Breast epithelium (tissue), 4 donors: ENCODE measurements at places on chromosomes 7 and 10.

GRCh38 chr7:141220263-141220880, 146.5 kb downstream of the TMEM178B start:
- no peak for DNase-seq

- DNase-seq: no peak
These were observed 4.9 kb upstream of the SCD start for GRCh38 chr10:100341953-100342626.

DNA sequence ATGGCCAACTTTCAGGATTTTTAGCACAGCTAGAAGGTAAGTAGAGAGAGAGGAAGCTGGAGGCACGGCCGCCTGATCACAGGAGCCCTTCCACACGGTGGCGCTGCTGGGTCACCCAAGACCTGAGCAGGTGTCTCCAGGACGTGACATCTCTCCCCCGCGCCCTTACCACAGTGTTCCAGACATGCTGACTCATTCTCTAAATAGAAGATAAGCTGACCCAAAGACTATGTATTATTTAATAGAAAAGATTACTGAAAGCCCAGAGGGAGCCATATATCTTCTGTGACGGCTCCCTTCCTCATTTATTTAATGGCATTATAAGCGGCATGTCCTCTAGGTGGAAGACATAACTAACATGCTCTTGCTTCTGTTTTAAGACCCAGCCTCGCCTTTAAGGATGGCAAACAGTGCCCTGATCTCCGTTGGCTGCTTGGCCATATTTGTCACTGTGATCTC, 26.0 kb upstream of the MALSU1 start:
- peak; percentile 82 for DNase-seq

DNA sequence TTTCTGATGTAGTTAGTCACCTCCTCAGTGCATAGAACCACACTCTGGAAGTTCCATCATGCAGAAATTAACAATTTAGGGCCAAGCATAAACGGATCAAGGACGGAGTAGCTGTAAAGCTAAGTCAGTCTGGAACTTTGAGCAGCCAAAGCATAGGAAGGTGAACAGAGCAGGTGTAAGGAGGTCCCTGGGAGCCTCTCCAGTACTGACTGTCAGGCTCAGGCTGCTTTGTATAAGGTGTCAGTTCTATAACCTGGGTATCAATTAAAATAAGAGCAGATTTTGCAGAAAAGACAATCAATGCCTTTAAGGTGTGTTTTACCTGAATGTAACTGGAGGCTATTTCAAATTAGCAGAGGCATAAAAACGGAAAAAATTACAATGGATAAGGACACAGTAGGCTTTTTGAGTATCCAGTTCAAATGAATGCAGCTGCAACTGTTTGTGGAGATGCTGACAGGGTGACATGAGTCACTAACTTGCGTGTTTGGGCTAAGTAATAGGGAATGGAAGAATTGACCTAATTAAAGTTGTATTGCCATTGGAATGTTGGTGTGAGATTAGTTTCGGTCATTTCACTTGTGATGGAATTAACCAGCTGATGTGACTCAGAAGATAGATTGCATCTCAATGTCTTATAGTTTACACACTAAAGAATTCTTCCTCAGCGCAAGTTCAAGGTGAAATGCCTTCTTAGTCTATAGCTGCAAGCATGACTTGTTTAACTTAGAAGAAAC, 417.9 kb upstream of the CNTNAP2 start:
- no peak for DNase-seq

GRCh38 chr7:150479023-150479716, 28.7 kb downstream of the GIMAP8 start:
- DNase-seq: no peak

- DNase-seq: no peak
These were observed 14.3 kb downstream of the CEP41 start for GRCh38 chr7:130426564-130426963.

- DNase-seq: no peak
These were observed 116.2 kb downstream of the GLCCI1 start for GRCh38 chr7:8084836-8085235.

- no peak for DNase-seq
These were observed 57.4 kb upstream of the FERD3L start for GRCh38 chr7:19202599-19202998.
